ENCODE measurements at places on chromosomes 12 and 14.

DNA sequence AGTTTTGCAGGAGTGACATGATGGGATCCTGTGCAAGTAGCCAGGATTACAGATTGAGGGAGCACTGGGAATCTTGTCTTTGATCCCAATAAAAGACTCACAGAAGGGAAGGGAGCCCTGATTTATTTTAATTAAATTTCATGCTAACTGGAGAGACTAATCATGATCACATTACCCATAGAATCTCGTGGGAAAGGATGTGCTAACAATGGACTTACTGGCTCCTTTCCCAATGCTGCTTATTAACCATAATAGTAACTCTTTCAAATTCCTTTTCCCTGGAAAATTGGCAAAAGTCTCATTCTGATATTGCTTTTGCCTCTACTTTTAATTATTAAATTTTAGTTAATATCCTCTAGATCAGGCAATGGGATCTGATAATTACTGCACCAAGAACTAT is 174.8 kb upstream of the AVPR1A start:
- DNase-seq: no peak

DNA sequence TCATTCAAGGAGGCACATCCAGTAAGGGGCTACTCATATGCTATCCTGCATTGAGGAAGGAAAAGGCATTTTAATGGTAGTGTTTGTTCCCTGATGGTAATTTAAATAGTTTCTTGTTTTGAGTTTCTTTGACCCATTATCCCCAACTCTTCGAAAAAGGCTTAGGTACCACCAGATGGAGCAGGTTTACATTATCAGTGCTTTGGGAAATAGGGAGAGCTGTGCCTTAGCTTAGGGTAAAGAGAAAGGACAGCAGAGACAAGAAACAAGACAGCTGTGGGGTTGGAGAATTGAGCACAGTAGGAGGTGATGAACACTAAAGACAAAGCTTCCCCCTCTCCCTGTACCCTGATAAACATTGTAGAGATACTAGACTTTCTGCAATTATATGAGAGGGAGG is 29.1 kb upstream of the HELB start:
- DNase-seq: no peak

DNA sequence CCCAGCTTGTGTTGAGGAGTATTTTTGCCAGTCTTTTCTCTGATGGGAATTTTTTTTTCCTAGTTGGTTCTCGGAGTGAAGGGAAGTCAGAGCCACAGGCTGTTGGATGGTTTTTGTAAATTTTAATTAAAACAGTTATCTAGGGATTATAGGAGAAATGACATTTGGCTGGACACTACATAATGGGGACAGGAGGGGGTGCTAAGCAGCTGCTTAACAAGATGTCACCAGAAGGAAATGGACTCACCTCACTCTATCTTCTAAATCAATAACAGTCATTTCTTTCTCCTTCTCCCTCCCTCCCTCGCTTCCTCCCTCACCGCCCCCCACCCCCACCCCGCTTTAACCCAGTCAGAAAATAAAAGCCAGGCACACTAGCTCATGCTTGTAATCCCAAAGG is 93.4 kb upstream of the TMEM233 start:
- DNase-seq: no peak

DNA sequence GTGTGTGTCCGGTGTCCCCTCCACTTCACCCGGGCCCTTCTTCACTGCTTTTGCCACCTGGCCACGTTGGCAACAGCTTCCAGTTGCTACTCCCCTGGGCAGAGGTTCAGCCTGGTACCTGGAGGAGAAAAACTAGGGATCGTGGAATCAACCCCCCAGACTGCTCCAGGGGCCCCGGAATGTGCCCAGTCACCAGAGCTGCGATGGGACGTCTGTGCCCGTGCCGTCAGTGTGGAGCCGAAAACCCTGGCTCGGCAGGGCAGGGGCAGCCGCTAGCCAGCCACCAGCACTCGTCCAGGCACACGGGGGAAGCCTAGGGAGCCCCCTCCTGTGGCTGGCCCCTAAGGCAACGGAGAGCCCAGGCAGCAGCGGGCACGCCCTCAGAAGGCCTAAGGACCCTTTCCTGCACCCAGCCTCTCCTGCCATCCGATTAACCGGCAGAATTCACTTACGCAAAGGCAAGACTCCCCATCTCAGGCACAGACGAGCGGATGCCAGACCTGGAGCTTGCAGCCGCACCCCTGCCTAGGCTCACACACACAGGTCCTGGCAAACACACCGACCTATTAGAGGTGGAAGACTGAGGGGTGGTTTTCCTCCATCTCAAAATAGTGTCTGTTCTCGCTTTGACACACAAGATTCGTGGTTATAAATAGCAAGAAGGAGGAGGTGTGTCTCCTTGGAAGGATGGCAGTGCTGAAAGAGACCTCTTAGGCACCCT is 62.6 kb downstream of the FBXL14 start:
- DNase-seq: no peak

DNA sequence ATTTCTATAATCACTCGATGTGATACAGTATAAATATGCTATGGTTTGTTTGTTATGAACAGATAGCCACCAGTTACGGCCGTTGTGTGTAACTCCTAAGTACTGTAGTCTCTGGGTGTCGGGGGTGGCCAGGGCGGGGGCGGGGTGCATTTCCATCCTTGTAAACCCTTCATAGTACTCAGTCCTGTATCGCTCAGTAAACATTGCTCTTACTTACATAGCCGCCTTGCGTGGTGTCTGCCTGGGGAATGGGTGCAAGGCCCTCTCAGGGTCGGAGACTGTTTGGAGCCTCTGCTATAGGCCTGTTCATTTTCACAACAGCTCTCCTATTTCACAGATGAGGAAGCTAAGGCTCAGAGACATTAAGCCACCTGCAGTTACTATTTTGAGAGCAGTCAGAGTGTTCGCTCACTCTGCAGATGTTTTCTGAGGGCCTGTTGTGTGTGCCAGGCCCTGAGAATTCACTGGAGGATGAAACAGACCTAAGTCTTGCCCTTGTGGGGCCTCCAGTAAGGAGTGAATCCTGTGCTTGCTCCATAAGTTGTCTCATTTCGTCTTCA is 42.5 kb downstream of the JDP2 start:
- peak; percentile 98 for DNase-seq
